Iris pigment epithelial cell (primary cell): ENCODE measurements at places on chromosomes 12 and 14.

GRCh38 chr12:81465876-81466275 lies 293.3 kb downstream of the PPFIA2 start:
- no peak for DNase-seq

DNA sequence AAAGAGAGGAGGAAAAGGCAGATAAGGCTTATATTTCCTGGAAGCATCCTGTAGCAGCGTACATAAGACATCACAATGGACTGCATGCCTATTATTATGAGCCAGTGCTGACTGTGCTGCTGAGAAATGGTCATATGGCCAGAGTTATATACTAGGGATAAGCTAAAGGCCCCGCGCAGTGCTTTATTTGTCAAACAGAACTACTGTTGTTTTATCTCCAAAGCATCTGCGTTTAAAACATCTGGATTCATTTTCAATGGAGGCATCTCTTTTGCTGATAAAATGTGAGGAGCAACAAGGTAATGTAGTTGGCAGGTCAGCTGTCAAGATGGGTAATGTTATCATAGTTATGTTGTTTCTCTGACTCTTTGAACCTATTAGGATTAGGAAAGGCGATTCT lies 28.0 kb upstream of the LMNTD1 start:
- no peak for DNase-seq

DNA sequence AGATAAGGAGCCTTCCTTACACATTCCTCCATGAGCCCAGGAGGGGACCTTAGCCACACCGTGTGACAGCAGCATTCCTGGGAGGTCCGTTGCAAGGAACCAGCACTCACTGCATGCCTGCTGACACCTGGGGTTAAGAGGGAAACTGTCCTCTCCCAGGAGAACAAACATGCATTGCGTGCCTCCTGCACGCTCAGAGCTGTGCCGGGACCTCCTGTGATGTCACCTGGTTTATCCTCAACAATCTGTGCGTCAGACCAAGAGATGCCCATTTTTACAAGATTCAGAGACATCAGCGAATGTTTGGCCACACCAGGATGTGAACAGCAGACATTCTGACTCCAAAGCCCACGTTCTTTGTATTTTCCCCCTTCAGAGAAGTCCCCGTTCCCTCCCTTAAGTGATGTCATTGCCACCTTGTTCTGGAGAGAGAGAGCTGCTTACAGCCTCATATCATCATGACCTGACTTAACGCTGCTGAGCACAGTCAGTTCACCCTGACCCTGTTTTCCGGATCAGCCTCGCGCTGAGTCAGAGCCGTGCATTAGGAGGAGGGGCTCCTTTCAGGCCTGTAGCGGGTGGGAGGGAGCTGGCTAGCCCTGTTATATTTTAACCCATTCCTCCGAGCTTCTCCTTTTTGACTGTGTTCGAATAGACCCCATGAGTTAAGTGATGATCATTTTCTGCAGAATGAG lies 36.2 kb downstream of the TMEM120B start:
- DNase-seq, result peak; percentile 94

GRCh38 chr12:110677206-110677911 lies 11.6 kb downstream of the HVCN1 start:
- DNase-seq, result no peak

GRCh38 chr14:21528381-21529348 lies 2.5 kb upstream of the SALL2 start:
- peak; percentile 79 for DNase-seq

DNA sequence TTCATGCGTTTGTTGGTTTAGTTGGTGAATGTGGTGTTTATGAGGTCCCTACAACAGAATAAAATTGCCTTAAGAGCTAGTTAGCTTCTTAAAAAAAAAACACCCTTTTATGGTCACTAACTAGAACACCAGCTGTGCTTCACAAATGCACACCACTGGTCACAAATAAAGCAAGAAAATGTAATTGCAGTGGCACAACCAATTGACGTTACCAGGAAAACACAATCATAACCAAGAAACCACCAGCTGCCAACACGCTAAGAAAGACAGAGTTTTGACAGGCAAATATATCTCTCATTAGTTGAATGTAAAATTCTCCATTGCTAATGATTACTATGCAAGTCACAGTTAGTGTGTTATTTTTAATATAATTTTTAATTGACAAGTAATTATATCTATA lies 389.9 kb downstream of the ADAMTS20 start:
- no peak for DNase-seq

DNA sequence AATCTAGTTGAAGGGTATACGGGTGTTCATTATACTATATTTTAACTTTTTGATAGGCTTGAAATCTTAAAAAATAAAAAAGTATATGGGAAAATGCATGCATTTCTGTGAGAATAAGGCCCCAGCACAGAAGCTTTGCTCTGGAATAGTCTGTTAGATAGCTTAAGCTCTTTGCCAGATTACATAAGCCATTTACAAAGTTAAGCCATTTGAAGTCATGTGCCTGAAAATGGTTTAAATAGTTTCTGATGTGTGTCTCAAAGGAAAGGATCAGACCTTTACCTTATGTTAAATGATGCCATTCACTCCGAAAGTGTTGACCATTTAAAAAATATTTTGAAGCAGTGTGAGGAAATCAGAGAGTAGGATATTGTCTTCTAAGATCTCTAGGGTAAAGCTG lies 51.3 kb downstream of the WASHC4 start:
- DNase-seq, result no peak

DNA sequence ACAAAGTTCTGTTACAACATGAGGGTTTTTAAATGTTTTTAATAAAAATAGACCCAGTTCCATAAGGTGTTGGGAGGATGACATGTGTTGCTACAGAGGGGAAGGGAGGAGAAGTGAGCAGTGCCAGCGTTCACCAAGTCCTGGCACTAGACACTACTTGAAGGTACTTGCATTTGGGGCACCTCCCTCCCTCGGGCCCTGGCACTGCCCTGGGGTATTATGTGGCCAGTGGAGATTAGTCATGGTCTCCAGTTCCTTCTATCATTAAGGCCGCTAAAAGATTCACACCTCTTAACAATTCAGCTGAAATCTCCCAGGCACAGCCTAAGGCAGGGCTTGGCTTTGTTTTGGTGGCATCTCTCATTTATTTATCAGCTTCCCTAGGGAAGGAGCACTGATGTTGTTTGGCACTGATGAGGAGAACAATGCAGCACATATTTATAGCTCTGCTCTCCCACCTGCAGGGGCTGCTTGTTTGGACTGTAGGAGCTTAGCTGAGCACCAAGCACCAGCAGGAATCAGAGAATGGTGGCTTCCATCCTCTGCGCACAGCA lies 155.5 kb upstream of the NTF3 start:
- no peak for DNase-seq

GRCh38 chr12:62738105-62738504 lies 196.8 kb downstream of the PPM1H start:
- DNase-seq, result peak; percentile 57

GRCh38 chr12:110093631-110094311 lies 30.4 kb upstream of the IFT81 start:
- no peak for DNase-seq

DNA sequence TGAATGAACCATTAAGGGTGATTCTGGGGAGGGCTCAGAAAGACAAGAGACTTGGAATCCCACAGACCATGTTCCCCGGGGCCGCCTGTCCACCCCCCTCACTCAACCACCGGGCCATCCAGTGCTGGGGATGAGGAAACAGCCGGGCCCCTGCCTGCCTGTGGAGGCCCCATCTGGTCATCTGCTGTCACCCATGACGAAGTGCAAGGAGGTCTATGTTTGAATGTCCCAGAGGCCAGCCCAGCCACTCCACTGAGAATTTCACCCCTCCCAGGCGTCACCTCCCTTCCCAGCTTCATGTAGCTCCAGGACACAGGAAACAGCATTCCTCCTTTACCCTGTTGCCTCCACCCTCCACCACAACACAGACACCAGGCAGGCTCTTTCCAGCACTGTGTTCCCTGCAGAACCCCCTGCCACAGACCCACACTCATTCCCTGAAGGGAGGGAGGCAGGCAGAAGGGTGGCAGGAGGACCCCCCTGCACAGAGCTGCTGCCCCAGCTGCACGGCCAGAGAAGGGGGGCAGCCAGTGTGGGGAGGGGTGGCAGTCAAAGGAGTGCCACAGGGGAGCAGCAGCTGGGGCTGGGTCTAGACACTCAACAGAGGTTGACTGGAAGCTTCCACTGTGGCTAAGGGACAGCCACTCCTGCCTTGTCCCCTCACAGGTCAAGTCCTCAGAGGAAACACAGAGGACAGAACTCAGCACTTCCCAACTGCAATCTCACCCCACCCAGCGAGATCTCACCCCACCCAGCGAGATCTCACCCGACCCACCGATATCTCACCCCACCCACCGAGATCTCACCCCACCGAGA lies 50.3 kb upstream of the PPP2R5C start:
- no peak for DNase-seq

- DNase-seq, result peak; percentile 59
Observed at GRCh38 chr12:88615490-88615889, 35.2 kb upstream of the KITLG start.

DNA sequence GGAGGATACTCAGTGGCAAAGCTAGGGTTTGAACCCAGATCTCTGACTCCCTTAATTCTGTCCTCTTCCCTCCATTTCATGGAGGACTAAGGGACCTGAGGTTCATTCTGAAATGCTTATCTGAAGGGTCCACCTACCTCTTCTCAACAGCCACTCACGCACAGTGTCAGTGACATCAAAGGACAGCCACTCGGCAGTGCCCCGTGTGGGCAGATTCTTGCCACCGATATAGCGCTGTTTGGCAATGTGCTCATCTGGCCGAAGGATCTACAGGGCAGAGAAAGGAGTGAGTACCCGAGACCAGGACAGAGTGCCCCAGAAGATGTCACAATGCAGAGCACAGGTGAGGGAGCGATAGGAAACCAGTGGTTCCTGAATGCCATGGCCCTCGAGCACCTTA lies 10.8 kb downstream of the TGFB3 start:
- no peak for DNase-seq

DNA sequence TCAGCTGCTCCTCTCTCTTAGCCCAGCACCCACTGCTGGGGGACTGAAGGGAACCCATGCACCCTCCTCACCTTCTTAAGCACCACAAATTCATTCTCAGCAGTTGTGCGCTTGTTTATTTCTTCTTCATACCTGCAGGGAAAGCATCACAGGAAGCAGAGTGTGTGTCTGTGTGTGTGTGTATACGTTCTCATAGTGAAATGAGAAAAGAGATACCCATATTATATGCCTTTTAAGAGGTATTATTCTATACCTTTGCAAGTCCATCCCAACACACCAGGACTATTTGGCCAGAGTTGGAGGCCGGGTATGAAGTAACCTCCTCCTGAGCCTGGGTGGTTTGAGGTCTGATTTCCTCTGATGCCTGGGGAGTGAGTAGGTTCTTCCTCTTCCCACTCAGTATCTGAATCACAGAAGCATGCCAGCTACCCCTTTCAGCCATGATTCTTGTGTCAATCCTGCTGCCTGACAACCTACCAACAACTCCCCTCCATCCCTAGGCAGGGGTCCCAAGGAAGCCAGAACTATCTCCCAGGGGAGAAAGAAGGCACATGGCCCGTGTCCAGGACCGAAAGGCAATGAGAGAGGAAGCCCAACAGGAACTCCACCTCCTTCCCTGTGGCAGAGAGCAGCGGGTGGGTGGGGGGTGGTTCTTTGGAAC lies 3.0 kb downstream of the KRT73 start:
- DNase-seq, result no peak

- DNase-seq, result no peak
Observed at GRCh38 chr12:104294927-104295668, 8.4 kb upstream of the EID3 start.

- DNase-seq, result no peak
Observed at GRCh38 chr12:46956451-46957035, 122.9 kb upstream of the PCED1B start.

GRCh38 chr12:55698241-55698955 lies 9.3 kb downstream of the ITGA7 start:
- no peak for DNase-seq

DNA sequence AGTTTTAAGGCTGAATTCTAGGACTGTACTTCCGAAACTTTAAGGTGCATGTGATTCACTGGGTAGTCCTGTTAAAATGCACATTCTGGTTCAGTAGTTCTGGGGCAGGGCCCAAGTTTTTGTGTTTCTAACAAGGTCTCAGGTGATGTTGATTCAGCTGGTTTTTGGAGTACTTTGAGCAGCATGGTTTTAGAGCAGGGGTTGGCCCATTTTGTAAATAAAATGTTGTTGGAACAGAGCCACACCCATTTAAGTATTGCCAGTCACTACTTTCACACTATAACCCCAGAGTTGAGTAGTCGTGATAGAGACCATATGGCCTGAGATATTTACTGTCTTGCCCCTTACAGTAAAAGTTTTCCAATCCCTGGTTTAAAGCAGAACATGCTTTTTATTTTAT lies 111.3 kb downstream of the SYNE2 start:
- no peak for DNase-seq

DNA sequence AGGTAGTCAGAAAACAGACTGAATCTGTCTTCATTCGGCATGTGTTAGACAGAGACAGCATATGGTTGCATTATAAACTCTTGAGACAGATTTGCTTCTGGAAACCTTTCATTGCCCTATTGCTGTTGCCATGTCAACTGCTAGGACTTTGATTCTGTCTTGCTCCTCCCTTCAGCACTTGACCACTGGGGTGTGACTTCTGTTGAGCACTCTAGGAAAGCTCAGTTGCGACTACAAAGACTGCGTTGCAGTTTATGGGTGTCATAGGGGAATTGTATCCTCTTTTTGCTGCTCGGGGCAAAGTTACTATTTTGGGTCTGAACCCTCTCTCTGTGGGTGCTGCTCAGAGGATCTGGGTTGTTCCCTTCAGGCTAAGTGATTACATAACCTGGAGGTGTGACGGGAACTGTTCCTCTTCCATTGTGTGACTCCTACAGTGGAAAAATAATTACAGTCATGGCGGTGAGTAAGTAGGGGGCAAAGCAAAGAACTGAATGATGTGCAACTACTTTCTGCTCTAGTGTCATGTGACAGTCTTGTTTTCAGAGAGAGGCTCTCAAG lies 44.3 kb upstream of the TRIM9 start:
- DNase-seq, result no peak

DNA sequence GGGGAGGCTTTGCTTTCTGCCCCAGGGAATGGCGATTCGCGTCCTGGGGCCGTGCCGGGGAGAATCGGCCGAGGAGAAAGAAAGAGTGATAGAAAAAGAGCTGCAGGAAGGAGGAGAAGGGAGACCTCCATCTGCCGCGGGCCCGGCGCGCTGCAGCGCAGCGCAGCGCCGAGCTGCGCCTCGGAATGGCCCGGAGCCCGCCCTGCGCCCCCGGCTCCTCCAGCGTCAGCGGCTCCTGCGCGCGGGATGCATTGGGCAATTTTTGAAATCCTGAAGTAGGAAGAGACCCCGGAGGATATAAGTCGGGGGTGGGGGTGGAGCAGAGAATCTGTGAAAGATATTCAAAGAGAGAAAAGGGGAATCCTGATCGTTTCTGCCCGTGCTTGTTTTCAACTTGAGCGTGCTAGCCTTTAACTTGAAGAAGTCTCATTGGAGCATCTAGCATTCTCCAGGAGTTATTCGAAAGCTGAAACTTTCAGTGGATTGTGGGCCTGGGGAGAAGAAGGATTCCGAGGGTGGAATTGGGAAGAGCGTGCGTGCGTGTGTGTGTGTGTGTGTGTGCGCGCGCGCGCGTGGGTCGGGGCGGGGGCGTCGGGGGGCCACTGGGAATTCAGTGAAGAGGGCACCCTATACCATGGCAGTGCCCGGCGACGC lies 441 bp downstream of the PDE3A start:
- peak; percentile 62 for DNase-seq
